Fibroblast of skin of left biceps (primary cell): ENCODE measurements at places on chromosomes 4 and X.
A peak's percentile ranks its signal among the peaks of the same experiment; 100 is the strongest.

GRCh38 chr4:147103403-147103946 lies 157.8 kb upstream of the TTC29 start:
- DNase-seq: peak; percentile 65

GRCh38 chrX:115013705-115014104 lies 3.7 kb downstream of the IL13RA2 start:
- no peak for DNase-seq

DNA sequence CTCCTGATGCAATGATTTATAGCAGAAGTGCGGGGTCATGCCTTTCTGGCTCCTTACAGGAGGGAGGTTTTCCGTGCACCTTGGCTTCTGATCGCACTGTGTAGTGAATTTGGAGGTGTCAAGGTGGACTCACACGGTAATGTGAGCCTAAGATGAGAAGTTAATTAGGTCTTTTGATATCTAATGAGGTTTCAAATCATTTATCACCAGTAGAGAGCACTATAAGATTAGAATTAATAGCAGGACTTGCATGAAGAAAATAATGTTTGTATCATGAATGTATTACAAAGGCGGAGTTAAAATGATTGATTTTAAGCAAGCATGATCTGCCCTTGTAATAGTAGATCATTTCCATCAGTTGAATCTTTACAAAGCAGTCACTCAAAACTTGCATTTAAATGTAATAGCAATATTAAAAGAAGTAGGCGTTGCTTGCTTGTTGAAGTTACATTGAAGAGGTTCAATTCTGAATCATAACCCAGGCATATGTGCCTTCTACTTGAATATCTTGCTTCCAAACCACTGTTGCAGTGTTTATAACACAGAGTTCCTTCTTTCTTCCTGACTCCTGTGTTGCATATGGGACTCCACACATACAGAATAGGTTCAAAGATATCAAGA lies 152.1 kb downstream of the FMR1NB start:
- DNase-seq: no peak

DNA sequence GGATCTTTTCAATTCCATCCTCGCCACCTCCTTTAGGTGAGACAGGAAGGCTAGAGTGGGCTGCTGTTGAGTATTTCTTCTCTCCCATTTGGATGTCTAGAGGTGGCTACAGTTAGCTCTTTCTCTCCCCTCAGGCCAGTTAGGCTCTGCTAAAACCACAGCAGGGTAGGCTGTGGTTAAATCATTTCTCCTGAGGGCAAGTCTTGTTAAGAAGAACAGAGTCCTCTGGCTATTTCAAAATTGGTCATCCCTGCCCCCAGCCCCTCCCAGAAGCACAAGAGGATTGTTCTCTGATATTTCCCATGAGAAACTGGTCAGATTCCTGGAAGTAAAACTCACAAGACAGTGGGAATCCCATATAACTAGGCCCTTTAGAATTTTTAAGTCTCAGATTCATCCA lies 1359.5 kb downstream of the TECRL start:
- no peak for DNase-seq

GRCh38 chrX:118383120-118383519 lies 37.2 kb downstream of the WDR44 start:
- DNase-seq: no peak

DNA sequence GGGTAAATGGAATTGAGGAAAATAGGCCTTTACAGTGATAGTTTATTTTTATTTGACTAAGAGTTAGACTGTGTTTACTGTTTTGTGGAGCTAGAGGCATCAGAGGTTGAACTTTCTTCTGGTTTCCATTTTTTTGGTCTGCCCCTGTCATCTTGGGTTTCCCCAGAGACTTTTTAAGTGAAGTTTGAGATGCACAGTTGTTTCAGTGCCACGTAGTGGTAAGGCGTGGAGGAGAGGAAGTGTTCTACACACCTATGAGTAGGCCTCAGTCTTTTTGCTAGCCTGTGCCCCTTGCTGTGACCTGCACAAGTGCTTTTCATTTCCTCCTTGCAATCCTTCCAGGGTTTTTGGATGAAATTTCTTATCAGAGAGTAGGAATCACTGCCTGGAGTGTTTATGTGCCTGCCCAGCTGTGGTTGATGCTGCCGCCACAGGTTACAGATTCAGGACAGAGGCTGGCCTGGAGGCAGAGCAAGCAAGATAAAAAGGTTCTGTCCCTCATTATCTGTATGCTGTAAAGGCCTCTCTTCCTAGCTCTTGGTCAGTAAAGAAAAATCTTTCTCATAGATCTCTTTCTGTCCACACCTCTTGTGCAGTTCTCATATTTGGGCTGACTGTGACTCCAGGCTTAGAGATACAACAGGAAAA lies 12.5 kb upstream of the HSFX4 start:
- no peak for DNase-seq

DNA sequence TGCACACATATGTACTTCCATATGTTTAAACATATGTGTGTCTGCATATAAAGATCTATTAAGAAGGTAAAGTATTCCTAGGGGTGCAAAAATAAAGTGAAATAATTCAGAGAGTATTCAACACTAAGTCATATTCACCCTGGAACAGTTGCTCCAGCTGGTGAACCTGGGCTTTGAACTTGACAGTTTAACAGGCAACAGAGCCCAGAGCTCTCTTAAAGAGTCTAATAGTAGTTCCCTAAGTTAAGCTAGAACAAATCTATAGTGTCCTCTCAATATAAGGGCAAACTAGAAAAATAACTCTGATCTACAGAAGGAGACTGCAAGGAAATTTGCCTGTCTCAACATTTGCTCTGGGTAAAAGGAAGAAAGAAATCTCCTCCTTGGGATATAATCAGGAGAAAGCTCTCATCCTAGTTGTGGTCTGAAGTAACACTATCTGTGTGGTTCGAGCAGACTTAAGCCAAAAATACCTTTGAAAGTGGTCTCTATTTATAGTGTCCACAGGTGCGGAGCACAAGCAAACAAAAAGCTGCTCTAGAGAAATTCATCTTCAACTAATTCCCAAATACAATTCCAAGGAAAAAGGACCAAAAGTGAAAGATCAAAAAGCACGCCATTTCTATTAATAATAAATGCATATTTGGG lies 29.9 kb downstream of the VEGFC start:
- no peak for DNase-seq

DNA sequence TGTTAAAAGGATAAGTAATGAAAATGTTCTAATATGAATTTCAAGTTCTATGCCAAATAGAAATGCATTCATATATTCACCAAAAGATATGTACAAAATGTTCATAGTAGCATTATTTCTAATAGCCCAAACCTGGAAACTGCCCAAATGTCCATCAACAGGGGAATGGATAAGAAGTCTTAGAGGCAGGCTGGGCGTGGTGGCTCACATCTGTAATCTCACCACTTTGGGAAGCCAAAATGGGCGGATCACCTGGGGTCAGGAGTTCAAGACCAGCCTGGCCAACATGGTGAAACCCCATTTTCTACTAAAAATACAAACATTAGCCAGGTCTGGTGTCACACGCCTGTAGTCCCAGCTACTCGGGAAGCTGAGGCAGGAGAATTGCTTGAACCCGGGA lies 2.3 kb upstream of the HPRT1 start:
- no peak for DNase-seq

DNA sequence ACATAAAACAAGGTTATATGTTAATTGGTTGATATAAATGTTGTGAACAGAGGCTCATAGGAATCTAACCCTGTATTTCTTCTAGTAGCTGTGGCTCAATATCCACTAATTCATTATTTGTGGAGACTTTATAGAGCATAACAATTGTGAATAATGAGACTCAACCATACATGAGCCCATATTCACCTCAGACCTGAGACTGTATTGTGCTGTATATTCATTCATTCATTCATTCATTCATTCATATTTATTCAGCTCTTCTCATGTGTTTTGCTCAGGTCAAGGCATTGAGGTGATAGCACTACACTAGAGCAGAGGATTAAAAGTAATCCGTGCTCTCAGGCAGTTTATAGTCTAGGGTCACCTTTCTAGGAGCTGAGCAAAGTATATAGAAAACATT lies 24.5 kb upstream of the ANXA3 start:
- no peak for DNase-seq

- DNase-seq: no peak
Observed at GRCh38 chr4:55650483-55650882, 14.4 kb upstream of the NMU start.

- no peak for DNase-seq
Observed at GRCh38 chrX:70470850-70471289, 26.2 kb downstream of the DLG3 start.

- no peak for DNase-seq
Observed at GRCh38 chr4:1728061-1728980, 7.0 kb downstream of the TACC3 start.
